ENCODE measurements at places on chromosomes 7 and 10.

- DNase-seq = no peak
Measured at GRCh38 chr7:42359946-42360345, 122.9 kb upstream of the GLI3 start.

- DNase-seq = peak; percentile 16
Measured at GRCh38 chr10:113063043-113063967, 113.3 kb downstream of the TCF7L2 start.

GRCh38 chr10:115030483-115031200, 62.5 kb upstream of the ATRNL1 start:
- DNase-seq = no peak

DNA sequence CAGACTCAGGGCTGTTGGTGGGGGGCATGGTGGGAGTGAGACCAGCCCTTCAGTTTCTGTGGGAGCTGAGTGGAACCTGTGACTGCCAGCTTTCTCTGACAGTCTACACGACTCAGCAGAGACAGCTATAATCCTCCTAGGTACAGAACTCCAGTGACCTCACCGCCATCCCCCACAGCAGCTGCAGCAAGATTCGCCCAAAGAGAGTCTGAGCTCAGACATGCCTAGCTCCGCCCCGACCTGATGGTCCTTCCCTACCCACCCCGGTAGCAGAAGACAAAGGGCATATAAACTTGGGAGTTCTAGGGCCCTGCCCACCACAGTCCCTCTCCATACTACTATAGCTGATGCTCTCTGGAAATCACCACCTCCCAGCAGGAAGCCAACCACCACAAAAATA, 500.1 kb downstream of the ETV1 start:
- DNase-seq = no peak

DNA sequence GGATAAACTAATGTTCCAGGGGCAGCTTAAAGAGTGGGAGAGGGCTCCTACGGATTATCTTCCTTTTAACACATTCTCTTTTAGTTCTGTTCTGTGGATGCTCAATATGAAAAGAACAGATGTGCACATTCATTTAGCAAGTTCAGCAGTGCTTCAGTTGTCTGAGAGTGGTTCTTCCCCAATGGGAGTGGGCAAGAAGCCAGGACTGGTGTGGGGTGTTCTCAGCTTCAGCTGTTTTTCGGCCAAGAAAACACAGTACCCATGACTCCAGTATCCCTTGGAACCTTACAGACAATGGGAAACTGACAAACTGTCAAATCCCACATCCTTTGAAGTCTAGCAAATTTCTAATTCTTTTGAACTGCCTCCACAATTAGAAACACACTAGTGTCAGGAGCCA, 71.5 kb upstream of the LRRC17 start:
- DNase-seq = peak; percentile 66

GRCh38 chr10:91556691-91557566, 75.9 kb downstream of the PPP1R3C start:
- no peak for DNase-seq

- DNase-seq = no peak
Measured at GRCh38 chr7:130458257-130458656, 17.4 kb upstream of the CEP41 start.

DNA sequence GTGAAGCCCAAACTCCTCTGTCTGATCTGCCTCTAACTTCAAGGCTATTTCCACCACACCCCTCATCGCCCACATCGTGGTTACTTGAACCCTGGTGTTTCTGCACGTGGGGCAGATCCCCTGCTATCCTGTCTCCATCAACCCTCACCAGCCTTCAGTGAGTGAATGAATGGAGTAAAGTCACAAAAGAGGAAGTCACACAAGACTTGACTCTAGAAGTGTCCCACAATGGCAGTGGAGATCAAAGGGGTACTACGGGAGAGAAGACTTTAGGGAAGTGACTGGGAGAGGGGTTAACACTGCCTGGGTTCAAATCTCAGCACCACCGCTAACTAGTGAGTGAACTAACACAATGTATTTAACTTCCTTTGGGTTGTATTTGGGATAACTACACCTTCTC, 85.9 kb downstream of the COBL start:
- DNase-seq = no peak

DNA sequence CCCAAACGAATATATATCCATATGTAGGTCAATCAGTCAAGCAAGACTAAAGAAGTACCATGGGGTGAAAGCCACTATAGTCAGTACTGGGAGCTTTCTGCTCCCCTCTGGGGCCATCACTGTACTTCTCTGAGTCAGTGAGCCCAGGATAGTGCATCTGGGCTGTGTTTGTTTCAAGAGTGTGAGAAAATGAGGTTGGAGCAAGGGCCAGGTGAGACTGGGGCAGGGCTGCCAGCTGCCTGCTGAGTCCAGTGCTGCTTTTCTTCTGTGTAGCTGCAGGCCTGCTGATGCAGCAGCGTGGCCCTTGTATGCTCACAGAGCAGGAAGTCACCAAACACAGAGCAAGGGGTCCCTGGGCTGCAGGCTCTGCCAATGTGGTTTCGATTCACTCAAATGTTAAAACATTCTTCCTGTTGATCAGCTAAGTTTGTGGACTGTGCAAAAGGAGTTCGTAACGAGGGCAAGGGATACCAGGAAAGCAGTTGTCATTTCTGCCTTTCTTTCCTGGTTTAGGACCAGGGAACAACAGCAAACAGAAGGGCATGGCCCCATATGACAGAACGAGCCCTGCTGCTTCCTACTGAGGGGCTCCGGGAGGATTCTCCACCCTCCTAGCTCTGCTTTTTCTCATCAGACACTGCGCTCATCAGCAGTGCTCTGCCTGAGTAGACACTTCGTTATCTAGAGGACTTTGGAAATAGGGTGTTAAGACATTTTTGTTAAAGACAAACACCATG, 65.4 kb upstream of the TNS3 start:
- no peak for DNase-seq

GRCh38 chr7:6637544-6638229, 569 bp downstream of the ZNF316 start:
- DNase-seq = no peak

DNA sequence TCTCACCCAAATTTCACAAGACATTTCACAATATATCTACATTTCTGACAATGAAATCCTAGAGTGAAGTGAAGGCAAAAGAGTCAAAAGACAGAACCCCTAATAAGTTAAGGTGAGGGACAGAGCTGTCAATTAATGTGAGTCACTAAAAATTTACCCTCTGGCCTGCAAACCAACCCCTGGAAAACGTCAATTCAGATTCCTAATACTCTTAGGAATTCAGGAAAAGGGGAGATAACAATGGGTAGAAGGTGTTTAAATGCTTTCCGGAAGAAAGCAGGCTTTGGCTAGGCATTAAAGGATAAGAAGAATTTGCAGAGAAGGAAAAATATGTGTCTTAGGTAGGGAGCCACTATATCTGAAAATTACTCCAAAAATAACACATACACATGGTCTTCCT, 299.6 kb downstream of the INHBA start:
- DNase-seq = no peak

DNA sequence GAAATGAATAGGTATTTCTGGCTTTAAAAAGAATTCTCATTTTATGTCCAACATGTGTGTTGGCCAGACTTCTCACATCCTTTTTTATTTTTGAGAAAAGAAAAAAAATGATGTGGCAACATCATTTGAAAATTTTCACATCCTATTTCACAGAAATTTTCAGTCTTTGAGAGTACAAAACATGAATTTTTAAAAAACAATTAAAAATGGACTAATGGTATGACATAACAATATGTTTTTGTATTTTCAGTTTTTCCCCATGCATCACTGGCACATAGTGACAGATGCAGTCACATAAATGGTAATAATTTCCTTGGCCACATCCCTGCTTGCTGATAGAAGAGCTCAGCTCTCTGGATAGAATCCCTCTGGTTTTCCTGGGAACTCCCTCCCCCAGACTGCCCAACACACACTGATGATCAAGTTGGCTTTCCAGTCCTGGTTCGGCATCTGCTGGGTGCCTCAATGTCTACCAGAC, 188.5 kb upstream of the AGR3 start:
- no peak for DNase-seq

DNA sequence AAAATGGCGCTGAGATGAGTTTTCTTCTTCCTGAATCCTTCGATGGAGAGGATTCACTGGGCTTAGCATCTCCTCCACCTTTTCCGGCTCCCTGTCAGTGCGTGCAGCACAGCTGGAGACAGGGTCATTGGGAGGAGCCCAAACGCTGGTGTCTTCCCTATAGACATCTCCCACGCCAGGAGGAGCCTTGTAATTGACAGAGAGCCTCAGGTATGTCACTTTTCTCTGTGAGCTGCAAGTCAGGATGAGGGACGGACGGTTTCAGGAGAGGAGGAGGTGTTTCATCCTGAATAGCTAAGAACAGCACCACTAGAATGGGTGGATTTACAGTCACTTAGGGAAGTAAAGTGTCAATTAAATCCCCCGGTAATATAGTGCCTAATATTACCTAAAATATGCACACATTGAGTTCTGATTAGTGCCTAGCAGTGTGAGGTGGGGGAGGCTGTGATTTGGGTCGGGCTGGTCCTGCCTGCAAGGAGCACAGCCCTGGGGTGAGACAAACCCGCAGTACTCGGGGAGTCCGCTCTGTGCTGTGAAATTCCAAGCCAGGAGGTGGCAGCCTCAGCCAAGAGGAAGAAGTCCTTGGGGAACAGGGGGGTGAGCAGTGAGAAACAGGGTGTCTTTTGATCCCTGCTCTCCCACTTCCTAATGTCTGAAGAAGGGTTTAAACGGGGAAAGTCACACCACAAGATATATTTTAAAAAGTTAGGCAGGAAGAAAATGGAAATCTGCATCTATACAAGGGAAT, 28.2 kb downstream of the IL15RA start:
- DNase-seq = peak; percentile 46

GRCh38 chr10:96719850-96720421, 378 bp downstream of the PIK3AP1 start:
- DNase-seq = no peak

- DNase-seq = no peak
Measured at GRCh38 chr10:22557321-22557720, 157.1 kb downstream of the PIP4K2A start.

DNA sequence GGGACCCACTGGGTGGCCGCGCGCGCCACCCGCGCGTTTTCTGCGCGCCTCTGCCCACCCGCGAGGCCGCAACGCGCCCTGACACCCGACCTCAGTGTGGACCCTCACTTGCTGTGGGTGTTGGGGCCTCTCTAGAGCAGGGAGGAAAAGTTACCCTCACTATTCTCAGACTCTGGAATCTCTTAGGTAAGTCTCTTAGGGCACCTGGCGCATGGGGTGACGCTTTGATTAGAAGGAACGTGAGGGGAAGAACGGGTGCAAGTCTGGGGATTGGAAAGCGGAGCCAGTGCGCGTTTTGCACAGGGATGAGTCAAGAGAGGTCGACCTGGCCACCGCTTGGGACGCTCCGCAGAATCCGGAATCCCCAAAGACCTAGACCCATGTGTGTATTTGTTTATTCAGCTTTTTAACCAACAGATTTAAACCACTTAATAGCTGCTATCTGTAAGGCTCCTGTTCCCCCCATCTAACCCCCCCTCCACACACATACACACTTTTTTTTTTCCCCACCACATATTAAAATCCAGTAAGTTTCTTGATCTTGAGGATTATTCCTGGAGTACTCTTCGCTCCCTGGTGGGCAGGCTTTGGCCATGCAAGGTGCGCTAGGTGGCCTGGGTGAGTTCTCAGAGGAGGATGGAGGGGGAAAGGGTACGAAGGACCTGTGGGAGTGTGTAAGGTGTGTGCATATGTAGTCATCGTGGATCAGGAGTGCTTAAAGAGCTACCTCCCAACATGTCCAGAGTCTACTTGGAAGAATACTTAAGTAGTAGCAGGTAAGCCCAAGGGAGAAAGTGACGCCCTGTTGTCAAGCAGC, 169.1 kb upstream of the PPP1R3A start:
- DNase-seq = peak; percentile 31

DNA sequence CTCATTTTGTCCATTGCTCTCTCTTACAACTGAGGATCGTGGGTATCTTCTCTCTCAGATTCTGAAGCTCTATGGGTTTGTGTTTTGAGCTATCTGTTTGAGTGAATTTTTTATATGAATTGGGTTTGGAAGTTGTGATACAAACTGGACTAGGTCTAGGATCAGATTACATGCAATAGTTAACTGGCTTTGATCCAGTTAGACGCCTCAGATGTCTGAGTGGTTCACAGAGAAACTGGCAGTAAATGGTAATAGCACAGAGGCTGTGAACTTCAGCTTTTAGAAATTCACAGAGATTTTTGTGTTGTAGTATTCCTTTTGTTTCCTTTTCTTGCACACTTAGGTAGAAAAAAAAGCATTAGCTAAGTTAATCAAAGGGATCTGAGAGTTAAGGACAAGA, 12.7 kb upstream of the DNMBP start:
- DNase-seq = no peak

DNA sequence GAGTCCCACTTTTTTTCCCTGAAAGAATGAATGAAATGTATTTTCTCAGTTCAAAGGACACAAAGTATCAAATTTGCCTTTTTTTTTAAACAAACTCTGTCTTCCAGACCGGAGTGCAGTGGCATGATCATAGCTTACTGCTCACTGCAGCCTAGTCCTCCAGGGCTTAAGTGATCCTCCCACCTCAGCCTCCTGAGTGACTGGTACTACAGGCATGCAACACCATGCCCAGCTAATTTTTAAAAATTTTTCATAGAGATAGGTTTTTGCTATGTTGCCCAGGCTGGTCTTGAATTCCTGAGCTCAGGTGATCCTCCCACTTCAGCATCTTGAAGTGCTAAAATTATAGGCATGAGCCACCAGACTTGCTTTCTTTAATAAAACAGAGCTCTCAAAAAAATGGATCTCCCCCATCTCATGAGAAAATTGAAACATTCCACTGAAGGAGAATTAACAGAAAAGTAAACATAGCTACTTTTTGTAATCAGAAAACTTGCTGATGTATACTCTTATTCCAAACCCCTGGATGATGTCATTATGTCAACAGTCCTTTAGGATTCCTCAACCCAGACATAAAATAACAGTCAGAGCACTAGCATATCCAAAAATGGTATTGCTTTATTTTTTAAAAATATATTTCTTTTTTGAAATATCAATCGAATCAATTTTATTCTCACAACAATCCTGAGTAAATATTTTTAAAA, 12.3 kb upstream of the TRDMT1 start:
- DNase-seq = no peak

- DNase-seq = no peak
Measured at GRCh38 chr10:80465839-80466590, 11.9 kb downstream of the TSPAN14 start.

GRCh38 chr10:71064413-71065118, 147.8 kb upstream of the UNC5B start:
- peak; percentile 37 for DNase-seq

DNA sequence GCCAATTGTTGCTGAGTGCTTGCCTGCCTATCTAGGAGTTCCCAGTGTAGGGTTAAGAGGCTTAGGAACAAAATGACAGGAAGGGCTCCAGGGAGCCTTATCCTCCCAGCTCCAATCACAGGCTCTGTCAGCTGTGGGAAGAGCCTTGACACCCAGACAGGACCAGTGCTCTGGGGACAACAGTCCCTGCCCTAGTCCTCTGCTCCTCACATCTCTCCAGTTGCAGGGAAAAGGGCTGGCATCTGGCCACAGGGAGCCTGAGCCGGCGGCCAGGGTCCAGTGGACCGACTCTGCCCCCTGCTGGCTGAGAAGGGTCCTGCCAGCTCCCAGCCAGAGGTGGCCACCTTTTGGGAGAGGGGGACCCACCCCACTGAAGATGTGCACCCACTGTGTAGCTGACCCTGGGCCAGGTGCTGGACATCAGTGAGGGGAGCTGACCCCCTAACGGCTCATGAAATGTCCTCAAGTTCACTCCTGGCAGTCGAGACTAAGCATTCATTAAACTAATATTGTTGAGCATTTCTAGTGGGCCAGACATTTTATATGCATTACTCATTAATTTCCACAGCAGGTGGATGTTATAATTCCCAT, 17.6 kb downstream of the DNAJB12 start:
- DNase-seq = peak; percentile 88

GRCh38 chr7:46565253-46566096, 644.4 kb upstream of the IGFBP3 start:
- no peak for DNase-seq

- DNase-seq = no peak
Measured at GRCh38 chr10:43124574-43125273, 13.5 kb upstream of the CSGALNACT2 start.

All from right hindlimb (tissue), 1 donor.